ENCODE measurements at places on chromosomes 7 and 10.

- no peak for DNase-seq
These were observed 11.6 kb downstream of the MTPN start for GRCh38 chr7:135965602-135966001.

GRCh38 chr10:97383159-97383558, 18.0 kb downstream of the RRP12 start:
- no peak for DNase-seq

DNA sequence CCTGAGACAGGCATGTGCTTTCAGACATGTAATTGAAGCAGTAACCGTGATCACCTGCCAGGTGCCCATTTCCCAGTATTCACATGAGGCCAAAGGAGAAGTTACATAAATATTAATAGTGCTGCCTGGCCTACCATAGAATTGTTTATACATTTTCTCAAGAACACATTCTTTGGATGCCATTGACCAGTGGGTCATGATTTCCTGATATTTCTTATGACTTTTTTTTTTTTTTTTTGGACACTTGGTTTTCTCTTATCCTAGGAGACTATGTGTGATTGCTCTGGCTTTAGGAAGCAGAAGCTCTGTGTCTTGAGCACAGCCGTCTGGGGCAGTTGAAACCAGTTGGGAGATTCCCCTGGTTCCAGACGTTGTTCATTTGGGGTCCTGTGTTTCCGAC, 143.9 kb upstream of the NPS start:
- no peak for DNase-seq

GRCh38 chr7:117075934-117076333, 122.6 kb downstream of the ST7 start:
- no peak for DNase-seq

DNA sequence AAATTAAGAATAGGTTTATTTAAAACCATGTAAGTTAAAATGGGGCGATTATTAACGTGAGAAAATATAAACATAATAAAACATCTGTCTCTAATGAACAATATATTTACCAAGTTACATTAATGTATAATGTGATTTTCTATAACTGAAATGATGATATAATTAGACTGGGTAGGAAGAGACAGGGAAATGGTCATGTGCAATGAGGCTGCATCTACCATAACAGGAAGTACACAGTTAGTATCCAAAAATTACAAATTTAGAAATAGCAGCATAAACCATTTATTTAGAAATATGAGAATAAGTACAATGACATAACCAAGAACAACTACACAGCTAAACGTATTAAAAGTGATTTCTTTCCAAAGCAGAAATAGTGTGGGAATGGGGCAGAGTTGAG, 25.8 kb upstream of the BET1 start:
- no peak for DNase-seq
